Purkinje cell (primary cell): ENCODE measurements at places on chromosomes 3 and 15. TPM values are rescaled to one million over a fixed set of nuclear protein-coding genes. Genes with fewer than 3 reads are reported as not detected.

The STAB1 gene
- not detected in 2 replicates for polyA plus RNA-seq

The TMCO5A gene
- not detected in 2 replicates for polyA plus RNA-seq

The WDR93 gene
- 0.39 and 0.56 TPM in 2 replicates for polyA plus RNA-seq

The CCK gene
- 294 TPM in 1 of 2 replicates, not detected in the other for polyA plus RNA-seq
